Caco-2 (cell line): ENCODE measurements at places on chromosomes 1 and 21.
A peak's percentile ranks its signal among the peaks of the same experiment; 100 is the strongest.

DNA sequence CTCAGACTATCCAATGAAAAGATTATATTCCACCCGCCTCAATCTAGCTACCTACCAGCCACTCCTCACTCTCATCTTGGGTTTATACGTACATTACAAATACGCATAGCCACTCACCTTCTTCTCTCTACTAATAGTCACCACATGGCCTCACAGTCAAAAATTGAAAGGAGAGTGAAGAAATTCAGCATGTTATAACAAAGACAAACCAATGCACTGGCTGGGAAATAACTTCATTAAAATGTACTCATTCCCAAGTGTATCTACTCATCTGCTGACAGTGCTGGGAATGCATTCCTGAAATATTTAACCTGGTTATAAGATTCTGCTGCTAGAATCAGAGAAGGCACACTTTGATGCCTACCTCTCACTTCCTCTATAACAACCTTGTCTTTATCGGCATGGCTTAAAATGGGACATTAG is 6.5 kb downstream of the ZNF644 start:
- H3K27ac ChIP-seq, result no peak overlapping the region
- H3K36me3 ChIP-seq, result no peaks in the 10 kb centered on the region
- H3K4me1 ChIP-seq, result peaks cover 24% of the 10 kb centered on the region
- no peak for DNase-seq
- H3K4me3 ChIP-seq, result no peak overlapping the region

DNA sequence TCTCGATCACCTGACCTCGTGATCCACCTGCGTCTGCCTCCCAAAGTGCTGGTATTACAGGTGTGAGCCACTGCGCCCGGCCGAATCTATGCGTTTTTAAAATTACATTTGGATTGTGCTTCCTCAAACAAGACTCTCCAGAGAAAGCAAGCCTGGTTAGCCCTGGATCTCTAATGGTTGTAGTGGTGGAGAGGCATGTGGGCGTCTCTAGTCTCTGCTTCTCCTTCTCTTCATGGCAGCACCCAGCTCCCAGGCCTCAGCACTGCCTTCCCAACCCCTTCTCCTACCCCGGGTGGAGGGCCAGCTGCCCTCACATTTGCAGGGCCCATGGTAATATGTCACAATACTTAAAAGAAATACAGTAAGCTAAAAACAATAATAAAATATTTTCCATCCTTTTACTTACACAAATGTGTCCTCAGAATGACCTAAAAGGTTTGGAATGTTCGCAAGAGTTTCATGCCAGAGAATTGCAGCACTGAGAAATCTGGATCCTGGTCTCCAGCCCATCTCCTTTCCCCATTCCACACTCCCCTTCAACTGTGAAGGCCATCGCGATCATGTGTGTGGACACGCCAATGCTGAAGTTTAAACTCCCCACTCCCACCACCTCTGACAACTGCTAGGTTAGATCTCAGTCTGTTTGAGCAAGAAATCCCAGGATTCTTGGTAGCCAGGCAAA is 7.0 kb downstream of the OR14I1 start:
- H3K27me3 ChIP-seq, result no peaks in the 10 kb centered on the region
- DNase-seq, result no peak
- no peaks in the 10 kb centered on the region for H3K36me3 ChIP-seq
- H3K4me3 ChIP-seq, result no peak overlapping the region
- no peaks in the 10 kb centered on the region for H3K4me1 ChIP-seq

DNA sequence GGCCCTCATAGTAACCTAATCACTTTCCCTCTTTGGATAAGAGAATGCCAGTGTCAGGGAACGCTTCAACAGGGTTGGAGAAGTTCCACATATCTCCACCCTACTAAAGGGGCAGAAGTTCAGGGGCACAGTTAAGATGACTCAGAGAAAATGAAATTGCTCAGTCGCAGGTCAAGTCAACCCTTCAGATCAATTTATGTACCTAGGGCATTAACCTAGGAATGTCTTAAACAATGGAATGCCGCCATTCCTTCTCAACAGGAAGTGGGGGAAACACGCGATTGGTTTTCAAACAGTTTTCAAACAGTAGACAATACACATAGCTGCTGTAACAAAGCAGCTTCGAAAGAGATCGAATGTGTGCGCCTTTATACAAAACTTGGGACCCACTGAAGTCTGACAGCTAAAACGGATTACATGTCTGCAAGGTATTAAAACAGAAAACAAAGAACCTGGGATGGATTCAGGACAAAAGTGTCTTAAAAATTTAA is 897 bp downstream of the SLC25A24 start:
- peak overlapping the region; percentile 94 for H3K4me3 ChIP-seq
- H3K36me3 ChIP-seq, result no peaks in the 10 kb centered on the region; the same call in 1 of the 2 replicates
- H3K4me1 ChIP-seq, result no peaks in the 10 kb centered on the region
- no peaks in the 10 kb centered on the region for H3K27me3 ChIP-seq

DNA sequence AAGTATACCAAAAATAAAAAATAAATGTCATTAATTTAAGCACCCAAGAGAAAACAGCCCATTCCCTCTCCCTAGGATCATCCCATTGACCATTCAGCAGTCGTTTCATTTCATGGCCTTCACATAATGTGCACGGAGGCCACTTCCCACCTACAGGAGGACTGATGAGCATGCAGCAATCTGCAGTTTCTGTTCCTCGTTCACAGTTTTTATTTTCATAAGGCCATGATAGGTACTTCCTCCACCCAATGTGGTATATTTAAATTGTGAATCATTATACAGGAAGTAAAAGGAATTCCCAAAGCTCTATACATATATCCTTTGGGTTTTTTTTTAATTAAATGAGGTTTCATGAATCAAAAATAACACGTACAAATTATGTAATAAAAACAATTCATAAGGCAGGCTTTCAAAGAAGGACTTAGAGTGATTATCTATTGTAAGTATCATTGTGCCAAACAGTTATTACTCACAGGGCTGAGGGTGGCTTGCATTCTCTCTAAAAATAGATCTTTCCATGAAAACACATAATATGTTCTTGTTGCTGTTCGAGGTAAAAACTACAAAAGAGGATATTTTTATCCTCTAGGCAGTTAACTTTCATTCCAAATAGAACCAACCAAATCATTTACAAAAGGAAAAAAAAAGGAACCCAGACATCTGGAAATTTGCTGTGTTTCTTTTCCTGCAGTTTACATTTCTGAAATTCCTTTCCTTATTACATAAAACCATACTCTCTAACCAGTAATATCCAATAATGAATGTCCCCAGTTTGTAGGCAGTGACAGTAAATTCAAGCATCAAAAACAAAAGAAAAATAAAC is 27.5 kb upstream of the SLC44A3 start:
- H3K4me3 ChIP-seq, result no peak overlapping the region
- peaks cover 11% of the 10 kb centered on the region; the same call in 1 of the 2 replicates for H3K4me1 ChIP-seq
- no peaks in the 10 kb centered on the region for H3K36me3 ChIP-seq
- no peak overlapping the region for H3K27ac ChIP-seq
